Kidney (tissue), 22 donors: ENCODE measurements at places on chromosomes 2 and 18. TPM values are rescaled to one million over a fixed set of nuclear protein-coding genes. Genes with fewer than 3 reads are reported as not detected.

- no peaks in the 10 kb centered on the region for H3K27me3 ChIP-seq
- DNase-seq, result no peak
- H3K4me1 ChIP-seq, result no peaks in the 10 kb centered on the region
- no peak overlapping the region for H3K4me3 ChIP-seq
- no peak overlapping the region for H3K27ac ChIP-seq
- H3K36me3 ChIP-seq, result peaks cover 2% of the 10 kb centered on the region
Measured at GRCh38 chr2:95174031-95174542, 8.5 kb downstream of the ZNF2 start.

CCL20 gene
- 2.5 TPM for polyA plus RNA-seq

VWA3B gene
- polyA plus RNA-seq, result not detected

LYG2 gene
- polyA plus RNA-seq, result not detected

MGAT4A gene
- 23.5 TPM for polyA plus RNA-seq

DNA sequence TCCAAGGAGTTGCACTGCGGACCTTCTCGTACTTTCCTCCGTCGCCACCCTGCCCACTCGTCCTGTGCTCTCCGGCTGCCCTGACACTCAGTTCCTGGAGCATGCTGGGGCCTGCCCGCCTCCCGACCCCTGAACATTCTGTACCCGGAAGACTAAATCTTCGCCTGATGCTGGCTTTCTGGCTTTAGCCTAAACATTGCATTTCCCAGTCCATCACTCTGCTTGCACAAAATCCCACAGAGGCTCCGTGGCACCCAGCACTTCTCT, 550 bp upstream of the SFXN5 start:
- no peak for DNase-seq
- peak overlapping the region; percentile 83 for H3K4me3 ChIP-seq
- H3K27ac ChIP-seq, result peak overlapping the region; percentile 98
- H3K27me3 ChIP-seq, result no peaks in the 10 kb centered on the region
- H3K36me3 ChIP-seq, result no peaks in the 10 kb centered on the region

GPBAR1 gene
- polyA plus RNA-seq, result 6.0 TPM

DNA sequence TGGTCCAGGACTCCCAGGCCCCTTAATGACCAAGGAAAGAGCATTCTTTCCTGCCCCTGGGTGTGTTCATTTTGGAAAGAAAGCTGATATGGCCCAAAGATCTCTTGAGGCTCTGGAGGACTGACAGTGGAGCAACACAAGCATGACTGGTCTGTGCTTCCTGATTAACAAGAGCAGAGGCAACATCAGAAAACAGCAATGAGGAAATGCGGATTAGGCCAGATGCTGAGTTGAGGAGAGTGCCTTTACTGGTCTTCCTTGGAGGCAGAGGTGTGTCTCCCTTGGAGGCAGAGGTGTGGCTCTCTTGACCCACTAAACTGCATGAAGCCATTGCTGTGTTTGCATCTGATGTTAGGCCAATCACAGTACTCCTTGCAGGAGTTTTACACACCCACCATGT, 19.9 kb downstream of the IL36B start:
- H3K4me3 ChIP-seq, result no peak overlapping the region
- no peaks in the 10 kb centered on the region for H3K4me1 ChIP-seq
- no peak for DNase-seq
- H3K27ac ChIP-seq, result no peak overlapping the region
- H3K27me3 ChIP-seq, result no peaks in the 10 kb centered on the region

DNA sequence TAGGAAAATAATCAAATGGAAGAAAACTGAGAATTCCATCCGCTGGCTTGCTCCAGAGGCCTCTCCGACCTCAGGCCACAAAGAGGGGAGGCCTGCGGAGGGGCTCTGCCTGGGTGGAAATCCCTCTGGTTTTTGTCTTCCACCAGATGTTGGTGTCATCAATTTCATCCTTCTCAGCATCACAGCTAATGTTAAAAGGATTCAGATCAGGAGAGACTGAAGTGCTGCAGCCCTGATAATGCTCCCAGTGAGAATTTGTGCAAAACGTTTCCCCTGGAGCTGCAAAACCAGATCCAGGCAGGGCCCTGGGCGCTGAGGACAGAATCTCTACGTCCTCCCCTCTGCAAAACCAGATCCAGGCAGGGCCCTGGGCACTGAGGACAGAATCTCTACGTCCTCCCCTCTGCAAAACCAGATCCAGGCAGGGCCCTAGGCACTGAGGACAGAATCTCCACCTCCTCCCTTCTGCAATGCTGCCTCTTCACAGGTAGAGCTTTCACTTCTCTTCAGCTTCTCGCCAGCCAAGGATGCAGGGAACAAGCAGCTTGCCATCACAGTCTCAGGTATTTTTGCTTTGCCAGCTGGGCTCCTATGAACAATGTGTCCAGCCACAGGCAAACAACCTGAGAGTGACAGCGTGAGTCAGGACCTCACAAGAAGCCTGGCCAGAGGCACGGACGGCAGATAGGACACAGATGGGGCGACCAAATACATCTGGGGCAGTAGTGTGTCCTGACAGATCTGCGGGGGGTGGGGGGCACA, 81.2 kb downstream of the TMEM18 start:
- H3K4me3 ChIP-seq, result no peak overlapping the region
- no peaks in the 10 kb centered on the region for H3K4me1 ChIP-seq
- H3K36me3 ChIP-seq, result no peaks in the 10 kb centered on the region
- H3K27me3 ChIP-seq, result no peaks in the 10 kb centered on the region

TNS1 gene
- polyA plus RNA-seq, result 44.8 TPM

GRCh38 chr2:120310136-120310535, 35.8 kb upstream of the INHBB start:
- H3K36me3 ChIP-seq, result no peaks in the 10 kb centered on the region
- peaks cover 2% of the 10 kb centered on the region for H3K27me3 ChIP-seq
- DNase-seq, result no peak
- no peak overlapping the region for H3K27ac ChIP-seq

DNA sequence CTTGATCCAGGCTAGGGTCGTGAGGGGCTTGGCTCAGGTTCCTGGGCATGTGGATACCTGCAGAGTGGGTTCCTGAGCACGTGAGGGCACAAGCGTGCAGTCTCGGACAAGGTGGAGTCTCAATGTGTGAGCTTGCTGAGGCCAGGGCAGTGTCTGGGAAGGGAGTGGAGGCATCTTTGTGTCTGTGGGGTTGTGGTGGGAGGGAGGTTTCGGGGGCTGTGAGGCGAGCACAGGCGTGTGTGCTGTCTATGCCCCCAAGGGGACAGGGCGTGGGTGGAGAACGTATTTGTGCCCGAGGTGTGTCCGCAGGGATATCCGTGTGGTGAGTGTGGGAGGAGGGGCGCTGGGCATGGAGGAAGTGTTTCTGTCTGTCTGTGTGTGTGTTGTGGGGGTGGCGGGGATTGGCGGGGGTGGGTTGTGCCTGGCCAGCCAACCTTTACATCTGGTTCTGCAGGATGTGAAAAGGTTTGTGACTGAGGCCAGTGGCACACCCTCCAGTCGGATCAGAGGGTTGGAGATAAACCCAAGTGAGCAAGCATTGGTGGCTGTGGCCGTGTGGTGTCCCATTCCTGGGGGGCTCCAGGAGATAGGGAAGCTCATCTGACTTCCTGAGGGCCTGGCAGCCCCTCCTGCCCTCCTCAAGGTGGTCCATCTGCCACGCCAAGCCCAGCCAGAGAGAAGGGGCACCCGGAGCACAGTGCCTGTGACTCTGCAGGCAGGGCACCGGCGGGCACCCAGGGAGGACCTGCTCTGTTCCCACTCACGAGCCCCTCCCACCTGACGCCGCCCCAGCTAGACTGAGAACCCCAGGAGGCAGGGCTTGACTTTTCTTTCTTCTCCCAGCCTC, 57.1 kb downstream of the ZFP36L2 start:
- H3K36me3 ChIP-seq, result no peaks in the 10 kb centered on the region
- H3K4me3 ChIP-seq, result no peak overlapping the region
- no peak for DNase-seq
- H3K4me1 ChIP-seq, result no peaks in the 10 kb centered on the region
- H3K27me3 ChIP-seq, result no peaks in the 10 kb centered on the region
- peak overlapping the region; percentile 79 for H3K27ac ChIP-seq

- H3K27ac ChIP-seq, result no peak overlapping the region
- H3K4me3 ChIP-seq, result no peak overlapping the region
- H3K27me3 ChIP-seq, result no peaks in the 10 kb centered on the region
- no peaks in the 10 kb centered on the region for H3K4me1 ChIP-seq
Measured at GRCh38 chr2:185942855-185943254, 204.3 kb downstream of the FSIP2 start.

NCKAP5 gene
- 1.8 TPM for polyA plus RNA-seq

OTOF gene
- not detected for polyA plus RNA-seq

DNA sequence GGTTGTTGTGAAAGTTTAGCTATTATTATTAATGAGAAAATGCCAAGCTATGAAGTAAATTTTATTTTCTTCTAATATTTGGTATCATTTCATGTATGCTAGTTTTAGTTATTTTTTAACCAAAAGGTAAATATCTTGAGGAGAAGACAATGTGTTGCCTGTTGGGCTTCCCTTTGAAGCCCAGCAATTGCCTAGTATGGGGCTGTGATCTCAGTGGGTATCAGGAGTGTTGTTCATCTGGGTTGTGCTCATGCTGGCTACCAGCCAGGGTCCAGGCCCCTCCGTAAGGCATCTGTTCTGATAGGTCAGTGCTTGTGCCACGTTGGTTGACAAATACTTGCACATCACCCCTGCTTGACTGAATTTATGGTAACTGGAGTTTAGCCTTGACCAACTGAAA, 38.0 kb upstream of the DARS1 start:
- H3K4me3 ChIP-seq, result no peak overlapping the region
- H3K27me3 ChIP-seq, result no peaks in the 10 kb centered on the region
- H3K36me3 ChIP-seq, result no peaks in the 10 kb centered on the region
- H3K4me1 ChIP-seq, result no peaks in the 10 kb centered on the region
- no peak for DNase-seq
- H3K27ac ChIP-seq, result no peak overlapping the region

- H3K4me1 ChIP-seq, result peaks cover 14% of the 10 kb centered on the region
- DNase-seq, result no peak
- H3K36me3 ChIP-seq, result no peaks in the 10 kb centered on the region
- no peak overlapping the region for H3K27ac ChIP-seq
- H3K27me3 ChIP-seq, result no peaks in the 10 kb centered on the region
- H3K4me3 ChIP-seq, result no peak overlapping the region
Measured at GRCh38 chr18:9827793-9828505, 57.8 kb upstream of the TXNDC2 start.

GRCh38 chr18:40852406-40852805, 1102.6 kb upstream of the PIK3C3 start:
- no peaks in the 10 kb centered on the region for H3K27me3 ChIP-seq
- no peaks in the 10 kb centered on the region for H3K36me3 ChIP-seq
- H3K27ac ChIP-seq, result no peak overlapping the region

DNA sequence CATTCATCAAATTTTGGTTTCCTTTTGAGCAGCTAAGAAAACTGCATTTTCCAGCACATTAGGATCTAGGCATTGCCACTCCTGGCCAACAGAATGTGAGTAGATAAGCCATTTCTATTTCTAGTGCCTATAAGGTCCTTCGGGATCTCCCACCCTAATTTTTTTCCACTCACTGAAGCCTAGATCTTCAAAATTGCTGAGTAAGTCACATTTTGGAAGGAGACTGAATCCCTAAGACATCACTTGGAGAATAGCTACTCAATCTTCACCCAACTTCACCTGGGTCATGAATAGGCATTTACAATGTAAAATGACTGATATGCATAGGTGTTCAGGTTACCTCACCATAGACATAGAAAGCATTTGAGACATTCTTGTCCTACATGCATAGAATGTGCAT, 548.1 kb upstream of the GYPC start:
- DNase-seq, result no peak
- H3K4me1 ChIP-seq, result no peaks in the 10 kb centered on the region
- H3K27me3 ChIP-seq, result no peaks in the 10 kb centered on the region
- H3K36me3 ChIP-seq, result no peaks in the 10 kb centered on the region

NEB gene
- polyA plus RNA-seq, result 1.6 TPM

- no peaks in the 10 kb centered on the region for H3K36me3 ChIP-seq
- H3K27me3 ChIP-seq, result no peaks in the 10 kb centered on the region
- no peaks in the 10 kb centered on the region for H3K4me1 ChIP-seq
- no peak for DNase-seq
- H3K4me3 ChIP-seq, result no peak overlapping the region
Measured at GRCh38 chr2:25720575-25720974, 47.2 kb upstream of the DTNB start.

ANKRD53 gene
- polyA plus RNA-seq, result 2.1 TPM

NETO1 gene
- not detected for polyA plus RNA-seq

- no peak overlapping the region for H3K4me3 ChIP-seq
- no peak for DNase-seq
- H3K4me1 ChIP-seq, result peaks cover 14% of the 10 kb centered on the region
- no peak overlapping the region for H3K27ac ChIP-seq
- H3K27me3 ChIP-seq, result no peaks in the 10 kb centered on the region
- H3K36me3 ChIP-seq, result no peaks in the 10 kb centered on the region
Measured at GRCh38 chr2:127404466-127405254, 13.6 kb upstream of the PROC start.

GPR39 gene
- polyA plus RNA-seq, result 4.9 TPM

CENPA gene
- not detected for polyA plus RNA-seq

DNA sequence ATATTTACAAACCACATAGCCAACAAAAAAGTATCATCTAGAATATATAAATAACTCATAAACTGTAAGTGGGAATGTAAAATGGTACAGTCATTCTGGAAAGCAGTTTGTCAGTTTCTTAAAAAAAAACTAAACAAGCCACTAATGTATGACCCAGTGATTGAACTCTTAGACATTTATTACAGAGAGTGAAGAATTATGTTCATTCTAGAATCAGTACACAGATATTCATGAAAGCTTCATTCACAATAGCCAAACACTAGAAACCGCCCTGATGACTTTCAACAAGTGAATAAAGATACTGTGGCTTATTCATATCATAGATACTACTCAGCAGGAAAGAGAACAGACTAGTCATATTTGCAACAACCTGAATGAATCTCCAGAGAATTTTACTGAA, 1541.5 kb downstream of the LRP1B start:
- H3K27me3 ChIP-seq, result no peaks in the 10 kb centered on the region
- no peak overlapping the region for H3K4me3 ChIP-seq
- no peak overlapping the region for H3K27ac ChIP-seq
- H3K36me3 ChIP-seq, result no peaks in the 10 kb centered on the region
- no peaks in the 10 kb centered on the region for H3K4me1 ChIP-seq
